Endodermal cell (in vitro differentiated cells): ENCODE measurements at places on chromosomes 12 and 14.
A peak's percentile ranks its signal among the peaks of the same experiment; 100 is the strongest.

- H3K27ac ChIP-seq, result no peak overlapping the region
- no peaks in the 10 kb centered on the region for H3K27me3 ChIP-seq
- H3K36me3 ChIP-seq, result peaks cover 34% of the 10 kb centered on the region
- DNase-seq, result no peak
Observed at GRCh38 chr14:64934338-64934929, 8.1 kb downstream of the GPX2 start.

DNA sequence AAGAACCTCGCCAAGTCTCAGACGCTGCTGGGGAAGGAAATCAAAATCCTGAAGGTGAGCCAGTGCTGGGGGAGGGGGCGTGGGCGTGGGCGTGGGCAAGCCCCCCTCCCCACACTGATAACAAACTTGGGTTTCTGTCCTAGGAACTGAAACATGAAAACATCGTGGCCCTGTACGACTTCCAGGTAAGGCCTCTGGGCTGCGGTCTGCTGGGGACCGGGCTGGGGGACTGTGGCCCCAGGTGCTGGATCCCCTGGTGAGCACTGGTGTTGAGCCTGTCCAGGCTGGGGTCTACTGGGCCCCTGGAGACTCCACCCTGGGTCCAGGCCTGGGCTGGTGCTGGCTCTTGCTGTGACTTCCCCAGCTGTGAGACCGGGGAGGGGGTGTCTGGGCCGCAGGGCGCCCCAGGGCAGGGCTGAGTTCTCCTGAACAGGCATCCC is 1.2 kb downstream of the ULK1 start:
- no peak overlapping the region for H3K27ac ChIP-seq
- H3K36me3 ChIP-seq, result peaks cover 18% of the 10 kb centered on the region
- H3K4me1 ChIP-seq, result no peaks in the 10 kb centered on the region
- no peaks in the 10 kb centered on the region for H3K27me3 ChIP-seq
- no peak for DNase-seq
- peak overlapping the region; percentile 87 for H3K4me3 ChIP-seq

- no peak overlapping the region for H3K27ac ChIP-seq
- no peaks in the 10 kb centered on the region for H3K27me3 ChIP-seq
- H3K4me3 ChIP-seq, result no peak overlapping the region
- no peaks in the 10 kb centered on the region for H3K4me1 ChIP-seq
- no peaks in the 10 kb centered on the region for H3K36me3 ChIP-seq
- DNase-seq, result no peak
Observed at GRCh38 chr12:83261998-83262397, 575.3 kb downstream of the TMTC2 start.

DNA sequence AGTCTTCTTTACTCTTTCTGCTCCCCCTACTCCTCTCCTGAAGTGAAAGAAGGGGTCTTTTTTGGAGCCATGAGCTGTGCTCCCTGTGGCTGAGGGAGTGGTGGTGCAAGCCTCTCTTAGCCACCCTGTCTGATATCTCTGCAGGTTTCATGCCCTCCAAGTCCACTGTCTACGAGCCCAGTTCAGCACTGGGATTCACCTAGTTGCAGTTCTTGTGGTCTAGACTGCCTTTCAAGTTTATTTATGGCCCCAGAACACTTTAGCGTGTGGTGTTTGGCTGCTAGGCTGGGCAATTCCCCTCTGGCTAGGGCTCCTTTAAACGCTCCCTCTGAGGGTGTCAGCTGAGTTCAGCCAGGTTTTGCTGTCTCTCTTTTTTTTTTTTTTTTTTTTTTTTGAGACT is 908.6 kb downstream of the TRHDE start:
- H3K4me3 ChIP-seq, result no peak overlapping the region
- no peak overlapping the region for H3K27ac ChIP-seq
- H3K36me3 ChIP-seq, result no peaks in the 10 kb centered on the region
- DNase-seq, result no peak

DNA sequence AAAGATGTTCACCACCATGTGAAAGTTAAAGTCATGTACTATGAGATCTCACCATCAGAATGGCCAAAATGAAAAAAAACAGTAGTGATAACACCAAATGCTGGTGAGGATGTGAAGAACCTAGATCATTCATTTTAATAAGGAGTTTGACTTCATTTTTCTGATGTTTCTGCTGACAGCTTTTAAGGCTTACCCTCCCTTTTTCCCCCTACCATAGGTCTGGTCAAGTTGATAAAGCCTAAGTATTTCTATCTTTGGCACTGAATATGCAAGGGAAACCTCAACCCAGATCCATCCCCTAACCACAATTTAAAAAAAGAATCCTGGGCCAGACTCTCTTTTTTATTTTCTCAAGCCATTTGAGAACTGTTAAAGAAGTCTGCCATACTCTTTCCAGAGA is 689.6 kb upstream of the FOXG1 start:
- DNase-seq, result no peak
- H3K36me3 ChIP-seq, result no peaks in the 10 kb centered on the region
- H3K27me3 ChIP-seq, result no peaks in the 10 kb centered on the region
- no peaks in the 10 kb centered on the region for H3K4me1 ChIP-seq
- no peak overlapping the region for H3K4me3 ChIP-seq
- H3K27ac ChIP-seq, result no peak overlapping the region

DNA sequence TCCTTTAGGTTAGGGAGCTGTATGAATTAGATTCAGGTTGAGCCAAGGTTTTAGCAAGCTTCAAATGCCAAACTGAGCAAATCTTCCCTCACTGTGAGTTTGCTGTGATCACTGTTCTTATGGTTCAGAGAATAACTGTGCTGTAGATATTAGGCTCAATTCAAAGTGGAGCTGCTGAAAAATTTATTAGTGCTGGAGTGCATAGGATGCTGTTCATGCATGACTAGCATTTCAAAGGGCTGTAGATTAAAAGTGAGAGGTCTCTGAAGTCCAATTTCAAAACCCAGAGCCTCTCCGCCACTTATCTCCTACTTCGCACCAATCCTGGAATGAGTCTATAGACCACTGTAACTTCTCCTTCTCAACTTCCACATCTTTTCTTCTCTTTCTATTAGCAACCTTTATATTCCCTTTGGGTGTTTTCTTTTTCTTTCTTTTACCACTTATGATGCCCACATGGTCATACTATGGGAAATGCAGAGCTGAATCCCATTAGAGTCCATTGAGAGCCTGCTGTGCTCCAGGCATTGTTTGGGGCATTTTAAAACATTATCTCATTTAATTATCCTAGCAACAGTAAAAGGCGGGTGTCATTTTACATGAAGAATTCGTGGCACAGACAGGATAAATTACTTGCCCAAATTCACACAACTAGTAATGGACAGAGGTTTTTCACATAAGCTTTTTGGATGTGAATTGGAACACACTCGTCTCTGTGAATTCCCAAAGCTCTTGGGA is 77.5 kb upstream of the EEA1 start:
- no peak overlapping the region for H3K27ac ChIP-seq
- H3K4me1 ChIP-seq, result peaks cover 22% of the 10 kb centered on the region
- peak overlapping the region; percentile 96 for H3K4me3 ChIP-seq
- no peak for DNase-seq
- peaks cover 35% of the 10 kb centered on the region for H3K36me3 ChIP-seq

DNA sequence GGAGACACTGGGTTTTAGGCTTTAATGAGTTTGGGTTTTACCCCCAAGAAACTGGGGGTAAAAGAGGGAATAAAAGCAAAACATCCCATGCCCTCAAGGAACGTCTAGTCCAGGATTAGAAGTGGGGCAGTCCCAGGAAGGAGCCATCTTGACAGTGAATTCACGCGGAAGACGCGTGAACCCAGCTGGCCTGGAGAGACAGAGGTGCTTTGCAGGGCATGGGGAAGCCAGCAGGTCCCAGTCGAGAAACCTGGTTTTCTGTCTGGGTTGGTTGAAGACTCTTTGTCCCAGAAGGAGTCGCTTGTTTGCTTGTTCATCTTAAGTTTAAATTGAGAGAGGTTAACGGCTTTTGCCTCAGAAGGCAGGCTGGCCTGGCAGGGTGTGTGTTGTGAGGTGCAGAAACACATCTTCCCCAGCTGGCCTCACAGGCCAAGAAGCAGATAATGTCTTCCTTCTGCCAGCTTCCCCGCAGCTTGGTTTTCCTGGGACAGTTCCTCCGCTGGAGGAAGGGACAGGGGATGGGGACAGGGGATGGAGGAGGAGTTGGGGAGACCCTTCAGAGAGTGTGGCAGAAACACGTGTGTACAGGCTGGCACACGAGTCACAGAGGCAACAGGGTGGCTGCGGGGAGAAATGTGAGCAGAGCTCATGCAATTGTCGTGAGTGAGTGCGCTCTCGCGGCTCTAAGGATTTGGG is 18.5 kb upstream of the CD9 start:
- peak; percentile 49 for DNase-seq
- no peak overlapping the region for H3K27ac ChIP-seq
- no peak overlapping the region for H3K4me3 ChIP-seq
- H3K36me3 ChIP-seq, result no peaks in the 10 kb centered on the region
- no peaks in the 10 kb centered on the region for H3K27me3 ChIP-seq
- no peaks in the 10 kb centered on the region for H3K4me1 ChIP-seq

GRCh38 chr12:84814664-84815245 is 97.8 kb downstream of the SLC6A15 start:
- H3K4me3 ChIP-seq, result no peak overlapping the region
- H3K4me1 ChIP-seq, result no peaks in the 10 kb centered on the region
- DNase-seq, result no peak
- no peak overlapping the region for H3K27ac ChIP-seq
- H3K36me3 ChIP-seq, result no peaks in the 10 kb centered on the region

GRCh38 chr12:65278576-65279368 is at the start of gene MSRB3:
MSRB3 (plus strand) TSS chr12:65278683; CDS start chr12:65308580, 29,897 bp downstream.
- H3K27ac ChIP-seq, result peak within 1 kb of the TSS; percentile 55
- no peaks in the 10 kb centered on the region for H3K4me1 ChIP-seq
- H3K36me3 ChIP-seq, result no peaks in the 10 kb centered on the region
- H3K27me3 ChIP-seq, result peaks cover 40% of the 10 kb centered on the region
- H3K4me3 ChIP-seq, result peak within 1 kb of the TSS; percentile 85

GRCh38 chr12:80941916-80942315 is 4.2 kb upstream of the LIN7A start:
- peaks cover 9% of the 10 kb centered on the region for H3K27me3 ChIP-seq
- H3K27ac ChIP-seq, result no peak overlapping the region
- no peaks in the 10 kb centered on the region for H3K36me3 ChIP-seq
- DNase-seq, result no peak
- H3K4me1 ChIP-seq, result peaks cover 8% of the 10 kb centered on the region
- H3K4me3 ChIP-seq, result no peak overlapping the region

GRCh38 chr12:80864046-80864735 is 73.5 kb downstream of the LIN7A start:
- peaks cover 3% of the 10 kb centered on the region for H3K4me1 ChIP-seq
- no peak overlapping the region for H3K27ac ChIP-seq
- no peaks in the 10 kb centered on the region for H3K27me3 ChIP-seq
- no peak for DNase-seq
- no peak overlapping the region for H3K4me3 ChIP-seq

DNA sequence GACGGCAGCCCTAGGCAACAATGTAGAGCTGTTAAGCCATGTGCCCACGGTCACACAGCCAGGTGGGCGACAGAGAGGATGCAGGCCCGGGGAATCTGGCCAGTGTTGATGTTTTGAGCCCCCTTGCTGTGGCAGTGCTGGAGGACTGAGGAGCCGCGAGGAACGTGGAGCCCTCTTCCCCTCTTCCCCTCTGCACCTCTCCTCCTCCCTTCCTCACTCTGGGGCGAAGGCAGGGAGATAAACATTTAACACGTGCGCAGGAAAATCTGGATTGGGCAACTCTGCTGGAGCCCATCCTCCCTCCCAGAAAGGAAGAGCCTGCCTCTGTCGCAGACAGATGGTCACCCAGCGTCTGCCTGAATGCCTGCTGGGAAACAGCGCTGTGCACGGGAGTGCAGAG is 376.8 kb downstream of the FUT8 start:
- no peaks in the 10 kb centered on the region for H3K27me3 ChIP-seq
- H3K27ac ChIP-seq, result no peak overlapping the region
- H3K4me3 ChIP-seq, result no peak overlapping the region
- H3K4me1 ChIP-seq, result peaks cover 5% of the 10 kb centered on the region

DNA sequence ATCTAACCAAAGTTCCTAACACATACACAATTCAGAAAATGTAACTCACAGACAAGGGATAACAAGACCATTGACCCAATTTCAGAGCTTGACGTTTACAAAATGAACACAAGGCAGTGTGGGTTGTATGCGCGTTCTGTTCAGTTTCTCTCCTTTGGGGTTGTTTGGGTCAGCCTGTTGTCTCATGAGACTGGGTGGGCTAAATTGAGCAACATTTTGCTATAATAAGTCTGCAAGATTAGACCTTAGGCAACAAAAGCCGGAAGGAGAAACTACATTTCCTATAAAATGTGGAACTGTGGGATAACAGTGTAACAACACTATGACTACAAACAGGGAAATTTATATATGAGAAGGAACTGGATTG is 18.8 kb upstream of the LTA4H start:
- H3K27me3 ChIP-seq, result no peaks in the 10 kb centered on the region
- no peaks in the 10 kb centered on the region for H3K4me1 ChIP-seq
- no peaks in the 10 kb centered on the region for H3K36me3 ChIP-seq

GRCh38 chr14:73794146-73794545 is 57.5 kb upstream of the PTGR2 start:
- no peak overlapping the region for H3K27ac ChIP-seq
- no peaks in the 10 kb centered on the region for H3K27me3 ChIP-seq
- H3K4me1 ChIP-seq, result no peaks in the 10 kb centered on the region
- no peaks in the 10 kb centered on the region for H3K36me3 ChIP-seq
- DNase-seq, result no peak
- no peak overlapping the region for H3K4me3 ChIP-seq

GRCh38 chr14:90191154-90191553 is 65.2 kb upstream of the PSMC1 start:
- no peaks in the 10 kb centered on the region for H3K4me1 ChIP-seq
- no peak for DNase-seq
- H3K27me3 ChIP-seq, result no peaks in the 10 kb centered on the region
- no peak overlapping the region for H3K4me3 ChIP-seq
- no peak overlapping the region for H3K27ac ChIP-seq

DNA sequence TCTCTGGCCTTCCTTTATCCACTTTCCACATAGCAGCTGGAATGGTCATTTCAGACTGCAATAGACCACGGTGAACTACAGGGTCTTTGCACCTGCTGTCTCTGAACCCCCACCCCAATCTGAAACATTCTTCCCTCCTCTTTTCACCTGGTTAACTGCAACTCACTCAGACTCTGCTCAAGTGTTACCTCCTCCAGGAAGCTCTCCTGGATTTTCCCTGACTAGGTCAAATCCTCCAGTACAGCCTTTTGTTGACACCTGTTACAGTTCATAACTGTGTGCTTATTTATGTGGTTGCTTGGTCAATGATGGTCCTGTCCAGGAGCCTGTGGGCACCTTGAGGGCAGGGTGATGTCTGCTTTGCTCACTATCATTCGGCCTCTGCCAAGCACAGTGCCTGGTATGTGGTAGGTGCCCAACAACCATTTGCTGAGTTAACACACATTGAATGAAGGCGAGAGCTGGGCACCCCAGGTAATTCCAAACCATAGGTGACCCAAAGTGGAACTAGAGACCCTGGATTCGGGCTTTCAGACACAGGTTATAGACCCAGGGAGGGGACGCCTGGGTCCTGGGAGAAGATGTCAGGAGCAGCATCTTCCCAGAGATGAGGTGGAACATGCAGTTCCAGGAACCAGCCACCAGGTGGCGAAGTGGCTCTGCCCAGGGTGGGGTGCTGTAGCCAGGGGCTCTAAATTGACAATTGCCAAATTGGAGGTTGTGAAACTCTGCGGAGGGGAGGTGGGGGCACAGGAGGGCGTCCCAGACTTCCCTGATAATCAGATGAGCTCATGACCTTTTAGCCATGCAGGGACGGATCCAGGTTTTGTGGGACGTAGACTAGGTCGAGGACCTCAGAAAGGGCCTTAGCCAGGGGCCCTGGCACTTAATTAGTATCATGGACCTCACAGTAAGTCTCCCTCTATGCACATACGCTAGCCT is 28.1 kb downstream of the TRPV4 start:
- peaks cover 3% of the 10 kb centered on the region for H3K4me1 ChIP-seq
- H3K27ac ChIP-seq, result no peak overlapping the region
- no peaks in the 10 kb centered on the region for H3K27me3 ChIP-seq
- H3K36me3 ChIP-seq, result no peaks in the 10 kb centered on the region

- H3K36me3 ChIP-seq, result no peaks in the 10 kb centered on the region
- DNase-seq, result no peak
- no peaks in the 10 kb centered on the region for H3K27me3 ChIP-seq
- H3K4me1 ChIP-seq, result no peaks in the 10 kb centered on the region
- H3K4me3 ChIP-seq, result no peak overlapping the region
Observed at GRCh38 chr14:61332658-61333029, 11.3 kb downstream of the PRKCH start.
